Stimulated activated CD8-positive, alpha-beta memory T cell treated with anti-CD3 and anti-CD28 coated beads, Interleukin-4, amount 100 ng/mL, for 4 hours (primary cell): ENCODE measurements at places on chromosomes 11 and 22.

- no peak for DNase-seq
Measured at GRCh38 chr11:75239531-75240290, 863 bp upstream of the TPBGL start.

GRCh38 chr11:75223954-75224643 lies 16.5 kb upstream of the TPBGL start:
- no peak for DNase-seq

DNA sequence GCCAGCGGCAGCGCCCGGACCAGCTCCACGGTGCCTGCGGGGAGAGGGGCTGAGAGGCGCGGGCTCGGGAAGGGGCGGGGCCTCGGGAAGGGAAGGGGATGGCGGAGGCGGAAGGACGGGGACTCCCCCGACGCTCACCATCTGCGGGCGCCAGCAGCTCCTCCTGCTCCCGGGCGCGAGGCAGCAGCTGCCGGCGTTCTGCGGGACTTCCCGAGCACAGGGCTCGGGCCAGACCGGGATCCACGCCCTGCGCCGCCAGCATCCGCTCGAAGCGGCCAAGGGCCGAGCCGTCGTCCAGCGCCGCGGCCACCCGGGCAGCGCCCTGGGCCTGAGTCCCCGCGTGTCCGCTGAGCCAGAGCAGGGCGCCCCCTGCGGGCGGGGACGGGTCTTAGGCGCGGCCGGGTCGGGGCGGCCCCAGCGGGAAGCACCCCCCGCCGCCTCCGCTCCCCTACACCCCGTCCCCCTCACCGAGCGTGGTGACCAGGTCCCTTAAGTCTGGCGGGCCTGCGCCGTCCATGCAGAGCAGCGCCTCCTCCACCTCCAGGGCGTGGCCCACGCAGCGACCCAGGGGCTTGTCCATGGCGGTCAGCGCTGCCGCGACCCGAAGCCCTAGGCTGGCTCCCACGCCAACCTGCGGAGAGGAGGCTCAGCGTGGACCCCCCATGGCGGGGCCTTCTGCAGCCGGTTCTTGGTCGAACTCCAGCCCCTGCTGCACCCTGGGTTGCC lies 873 bp upstream of the SCO2 start:
- DNase-seq: peak; percentile 69

GRCh38 chr22:36079041-36079440 lies 50.4 kb upstream of the RBFOX2 start:
- DNase-seq: no peak

DNA sequence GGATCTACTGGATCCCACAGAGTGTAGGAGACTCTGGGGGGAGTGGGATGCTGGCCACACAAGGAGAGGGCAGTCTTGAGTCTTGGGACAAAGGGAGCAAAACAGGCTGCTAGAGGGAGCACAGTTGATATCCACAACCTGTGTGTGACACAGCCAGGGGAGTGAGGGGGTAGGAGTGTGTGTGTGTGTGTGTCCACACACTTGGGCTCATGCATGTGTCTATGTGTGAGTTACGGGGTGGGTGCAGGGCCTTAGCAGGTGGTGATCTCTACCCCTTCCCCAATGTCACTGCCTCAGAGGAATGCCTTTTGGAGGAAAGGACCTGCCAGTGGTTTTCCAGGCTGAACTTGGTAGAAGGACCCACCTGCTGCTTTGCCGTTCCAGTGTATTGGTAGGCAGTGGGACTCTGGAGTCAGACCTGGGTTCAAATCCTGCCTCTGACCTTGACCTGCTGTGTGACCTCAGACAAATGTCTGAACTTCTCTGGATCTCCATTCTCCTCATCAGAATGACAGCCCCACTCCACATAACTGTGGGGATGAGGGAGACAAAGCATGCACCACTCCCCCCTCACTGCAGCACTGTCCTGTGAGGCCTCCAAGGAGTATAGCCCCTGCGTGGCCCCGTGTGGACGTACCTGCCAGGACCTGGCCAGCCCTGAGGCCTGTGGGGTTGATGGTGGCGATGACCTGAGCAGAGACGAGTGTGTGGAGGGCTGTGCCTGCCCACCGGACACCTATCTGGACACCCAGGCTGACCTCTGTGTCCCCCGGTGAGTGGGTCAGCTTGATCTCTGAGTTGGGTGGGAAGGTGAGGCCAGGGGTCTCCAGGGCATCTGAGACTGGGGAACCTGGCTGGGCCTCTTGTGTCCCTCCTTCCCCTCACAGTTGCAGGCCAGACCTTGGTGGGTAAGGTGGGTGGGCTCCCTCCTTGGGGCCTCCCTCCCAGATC lies 27.4 kb downstream of the OTOG start:
- DNase-seq: no peak

DNA sequence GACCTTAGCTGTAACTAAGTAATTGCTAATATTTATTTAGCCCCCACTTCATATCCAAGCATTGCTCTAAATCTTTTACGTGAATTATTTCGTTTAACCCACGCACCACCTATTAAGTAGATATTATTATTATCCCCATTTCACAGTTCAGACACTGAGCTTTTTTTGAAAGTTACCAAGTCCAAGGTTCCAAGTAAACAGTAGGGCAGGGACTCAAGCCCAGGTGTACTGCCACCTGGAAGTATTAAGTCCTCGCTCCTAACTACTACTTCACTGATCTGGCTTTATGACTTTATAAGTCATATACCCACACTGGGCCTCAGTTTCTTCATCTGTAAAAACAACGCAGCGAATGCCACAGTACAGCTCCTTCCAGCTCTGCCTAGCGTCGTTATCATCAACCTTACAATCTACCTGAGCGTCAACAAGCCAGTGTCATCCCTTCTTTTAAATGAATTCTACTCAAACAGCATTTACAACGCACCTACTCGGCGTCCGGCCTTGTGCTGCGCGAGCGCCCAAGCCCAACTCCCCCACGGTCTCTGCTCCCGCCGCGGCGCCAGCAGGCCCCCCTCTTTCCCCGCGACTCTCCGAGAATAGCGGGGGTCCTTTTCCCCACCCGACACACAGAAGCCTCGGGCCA lies 624 bp downstream of the TMEM41B start:
- no peak for DNase-seq

GRCh38 chr22:16783930-16784354 lies 41.3 kb downstream of the XKR3 start:
- no peak for DNase-seq
